ENCODE measurements at places on chromosomes 11 and 22. TPM values are rescaled to one million over a fixed set of nuclear protein-coding genes. Genes with fewer than 3 reads are reported as not detected.

The MRGPRX3 gene
- not detected for polyA plus RNA-seq

The SPDYC gene
- polyA plus RNA-seq, result 0.52 TPM

The C11orf52 gene
- 4.7 TPM for polyA plus RNA-seq

The EML3 gene
- 15.4 TPM for polyA plus RNA-seq

The TNKS1BP1 gene
- 72.9 TPM for polyA plus RNA-seq

The P2RY6 gene
- 0.40 TPM for polyA plus RNA-seq
